C1 segment of cervical spinal cord (tissue), 14 donors: ENCODE measurements at places on chromosomes 7 and 10.

DNA sequence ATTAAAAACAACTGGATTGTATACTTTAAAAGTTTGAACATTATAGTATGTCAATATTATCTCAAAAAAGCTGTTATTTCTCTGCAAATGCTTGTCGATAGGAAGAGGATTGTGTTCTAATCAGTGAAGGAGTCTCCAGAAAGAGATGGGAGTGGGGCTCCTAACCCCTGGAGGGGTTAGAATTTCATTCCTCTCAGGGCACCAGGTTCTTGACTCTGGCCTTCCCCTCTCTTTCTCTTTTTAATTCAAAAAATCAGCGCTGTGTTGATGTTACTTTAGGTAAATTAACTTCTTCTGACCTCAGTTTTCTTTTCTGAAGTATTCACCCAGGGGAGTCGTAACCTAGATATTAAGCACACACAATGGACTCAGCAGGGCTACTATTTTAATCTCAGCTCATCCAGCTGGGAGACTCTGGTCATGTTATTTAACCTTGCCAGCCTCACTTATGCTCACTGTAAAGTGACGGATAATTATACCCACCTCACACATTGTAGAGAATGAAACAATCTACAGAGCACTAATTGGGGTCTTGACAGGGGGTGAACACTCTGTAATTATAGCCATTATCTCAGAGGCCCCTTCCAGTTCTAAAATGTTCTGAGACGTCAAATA is 59.4 kb downstream of the GCC1 start:
- DNase-seq = no peak

- DNase-seq = no peak
Observed at GRCh38 chr7:107057474-107057833, 12.9 kb downstream of the PRKAR2B start.

DNA sequence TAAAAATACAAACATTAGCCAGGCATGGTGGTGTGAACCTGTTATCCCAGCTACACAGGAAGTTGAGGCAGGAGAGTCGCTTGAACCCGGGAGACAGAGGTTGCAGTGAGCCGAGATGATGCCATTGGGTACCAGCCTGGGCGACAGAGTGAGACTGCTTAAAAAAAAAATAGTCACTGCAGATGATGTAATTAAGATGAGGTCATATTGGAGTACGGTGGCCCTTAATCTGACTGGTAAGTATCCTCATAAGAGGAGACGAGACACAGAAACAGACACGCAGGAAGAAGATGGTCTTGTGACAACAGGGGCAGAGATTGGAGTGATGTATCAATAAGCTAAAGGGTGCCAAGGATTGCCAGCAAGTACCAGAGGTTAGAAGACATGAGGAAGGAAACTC is 156.0 kb downstream of the FAM107B start:
- no peak for DNase-seq

DNA sequence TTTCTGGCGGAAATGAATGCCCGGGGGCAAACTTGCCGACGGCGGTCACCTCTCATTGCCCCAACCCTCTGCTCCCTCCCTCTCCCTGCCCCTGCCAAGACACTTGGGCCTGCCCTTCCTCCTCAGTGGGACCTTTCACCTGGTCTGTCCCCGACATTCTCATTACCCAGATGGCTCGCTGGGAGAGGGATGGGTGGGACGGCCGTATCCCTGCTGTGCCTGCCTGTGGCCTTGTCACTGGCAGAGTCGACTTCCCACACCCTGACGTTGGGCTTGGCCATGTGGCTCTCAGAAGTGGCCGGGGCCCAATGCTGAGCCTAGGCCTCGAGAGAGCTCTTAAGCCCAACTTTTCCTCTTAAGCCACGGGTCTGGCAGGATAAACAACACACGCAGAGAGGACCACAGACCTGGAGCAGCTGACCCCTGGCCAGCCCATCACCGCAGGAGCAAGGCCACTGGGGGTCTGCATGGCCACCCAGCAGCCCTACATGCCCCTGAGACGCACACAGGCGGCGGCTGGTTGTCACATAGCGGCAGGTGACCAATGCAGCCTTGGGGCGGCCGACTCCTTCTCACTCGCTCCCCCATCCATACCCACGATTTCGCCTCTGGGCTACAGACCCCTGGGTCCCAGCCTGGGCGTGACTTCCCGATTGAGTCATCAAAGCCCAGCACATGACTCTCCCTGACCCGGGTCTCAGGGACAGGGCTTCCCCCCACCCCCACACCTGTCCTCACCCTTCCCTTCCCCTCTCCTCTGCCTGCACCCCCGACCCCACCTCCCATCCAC is 40.1 kb downstream of the SLC29A4 start:
- DNase-seq = no peak

- DNase-seq = no peak
Observed at GRCh38 chr7:147571436-147572185, 1019.0 kb upstream of the C7orf33 start.

- peak; percentile 29 for DNase-seq
Observed at GRCh38 chr10:104642658-104643302, 1.7 kb downstream of the SORCS3 start.

DNA sequence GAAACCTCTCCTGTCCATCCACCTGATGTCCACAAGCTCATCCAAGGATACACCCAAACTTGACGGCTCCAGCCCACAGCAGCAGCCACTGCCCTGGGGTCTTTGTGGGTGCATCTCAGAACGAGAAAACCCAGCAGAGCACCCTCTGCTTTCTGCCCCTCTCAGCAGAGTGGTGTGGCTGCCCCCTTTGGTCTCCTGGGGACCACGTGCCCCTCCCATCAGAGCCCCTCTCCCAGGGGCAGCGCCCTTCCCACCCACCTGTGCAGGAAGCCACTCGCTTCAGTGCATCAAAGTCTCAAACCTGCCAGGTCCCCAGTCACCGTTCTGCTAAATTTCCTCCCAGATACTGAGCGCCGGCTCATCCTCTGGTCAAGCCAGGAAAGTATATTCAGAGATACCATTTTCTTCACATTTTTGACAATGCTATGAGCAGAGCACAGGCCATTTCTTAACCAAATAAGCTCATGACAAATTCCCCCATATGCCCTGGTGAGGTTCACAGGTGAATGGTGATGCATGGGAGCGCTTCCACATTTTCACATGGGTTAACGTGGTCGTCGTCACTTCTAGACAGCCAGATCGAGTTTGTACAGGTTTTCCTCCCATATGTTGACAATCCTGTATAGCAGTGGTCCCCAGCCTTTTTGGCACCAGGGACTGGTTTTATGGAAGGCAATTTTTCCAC is 32.4 kb downstream of the CAMK2B start:
- DNase-seq = no peak

DNA sequence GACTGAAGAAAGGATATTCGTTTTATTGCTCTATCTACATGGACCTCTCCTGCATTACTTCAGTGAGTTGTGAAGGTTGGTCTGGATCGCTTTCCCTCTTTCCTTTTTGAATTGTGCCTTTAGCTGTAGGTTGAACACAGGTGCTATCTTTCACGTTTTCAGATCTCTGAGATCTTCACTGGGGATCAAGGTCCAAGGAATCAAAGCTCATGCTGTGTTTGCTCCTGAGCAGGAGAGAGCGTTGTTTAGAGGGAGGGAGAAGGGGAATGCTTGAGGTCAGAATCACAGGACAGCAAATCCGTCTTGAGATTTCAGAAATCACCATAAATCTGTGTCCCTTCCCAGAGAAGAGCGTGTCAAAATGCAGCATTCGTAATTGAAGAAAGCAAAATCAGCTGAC is 105.0 kb downstream of the INSYN2A start:
- no peak for DNase-seq

DNA sequence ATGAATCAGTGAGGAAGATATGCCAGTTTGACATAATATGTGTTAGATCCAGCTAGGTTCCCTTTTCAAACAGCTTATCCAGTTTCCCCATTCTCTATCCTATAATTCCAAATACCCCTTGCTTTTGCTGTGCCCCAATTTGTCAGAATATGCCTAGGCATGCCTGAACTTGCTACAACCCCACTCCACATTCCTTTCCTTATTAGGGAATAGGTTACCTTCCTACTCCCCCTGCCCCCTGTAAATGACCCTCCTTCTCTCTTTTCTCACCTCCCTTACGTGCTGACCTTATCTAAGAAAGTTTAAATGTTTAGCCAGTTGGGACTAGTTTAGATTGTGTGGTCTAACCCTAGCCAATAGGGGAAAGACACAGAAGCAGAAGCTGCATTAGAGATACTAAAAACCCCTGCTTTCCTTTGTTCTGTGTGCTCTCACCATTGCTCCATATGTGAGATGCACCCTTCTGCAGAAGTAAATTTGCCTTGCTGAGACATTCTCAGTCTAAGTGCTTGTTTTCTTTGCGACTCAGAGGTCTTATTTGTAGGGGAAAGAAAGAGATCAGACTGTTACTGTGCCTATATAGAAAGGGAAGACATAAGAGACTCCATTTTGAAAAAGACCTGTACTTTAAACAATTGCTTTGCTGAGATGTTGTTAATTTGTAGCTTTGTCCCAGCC is 267.8 kb downstream of the SH2D4B start:
- no peak for DNase-seq

DNA sequence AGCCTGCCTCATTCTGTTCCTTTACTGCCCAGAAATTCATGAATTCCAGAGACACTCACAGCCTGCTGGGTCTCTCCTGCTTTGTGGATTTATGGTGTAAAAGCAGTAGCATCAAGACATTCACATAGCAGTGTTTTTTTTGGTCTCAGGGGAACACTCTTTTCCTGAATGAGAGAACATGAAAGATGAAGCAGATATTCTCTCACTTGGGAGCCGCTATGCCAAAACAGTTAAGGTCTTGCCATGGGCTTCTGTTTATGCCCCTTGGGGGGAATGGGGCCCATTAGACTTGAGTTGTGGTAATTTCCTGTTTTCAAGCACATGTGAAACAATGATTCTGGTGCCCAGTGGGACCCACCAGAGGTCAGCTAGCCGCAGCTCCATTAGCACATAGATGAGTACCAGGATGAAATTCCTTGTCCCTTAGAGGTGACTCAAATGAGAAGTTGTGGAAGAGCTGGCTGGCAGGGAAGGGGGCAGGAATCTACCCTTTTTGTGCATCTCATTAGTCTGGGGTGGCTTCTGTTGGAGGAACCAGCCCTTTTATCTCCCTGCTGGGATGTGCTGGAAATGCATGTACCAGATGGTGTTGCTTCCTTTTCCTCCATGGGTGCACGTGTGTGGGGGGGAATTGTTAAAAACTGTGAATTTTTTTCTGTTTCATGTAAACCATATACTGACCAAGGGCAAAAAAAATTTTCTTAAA is 13.3 kb downstream of the BMPER start:
- no peak for DNase-seq

DNA sequence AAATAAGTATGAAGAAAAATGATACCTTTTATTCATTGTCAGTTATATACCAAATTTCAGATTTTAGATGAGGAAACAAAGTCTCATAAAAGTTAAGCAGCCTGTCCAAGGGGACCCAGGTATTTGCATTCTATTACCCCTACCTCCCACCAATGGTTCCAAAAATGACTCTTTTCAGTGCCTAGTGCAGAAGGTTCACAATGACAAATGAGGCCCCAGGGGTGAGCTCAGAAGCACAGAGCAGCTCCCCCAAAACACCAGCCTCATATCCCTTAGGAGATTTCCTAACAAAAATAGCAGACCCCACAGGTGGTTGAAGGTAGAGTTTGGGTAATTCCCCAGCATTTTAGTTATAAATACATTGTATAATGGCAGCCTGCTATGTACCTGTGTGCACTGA is 168.6 kb downstream of the REEP3 start:
- DNase-seq = no peak
